ENCODE measurements at places on chromosomes 6 and 20.
A peak's percentile ranks its signal among the peaks of the same experiment; 100 is the strongest.

GRCh38 chr6:11006061-11006460, 38.0 kb downstream of the ELOVL2 start:
- DNase-seq, result no peak

DNA sequence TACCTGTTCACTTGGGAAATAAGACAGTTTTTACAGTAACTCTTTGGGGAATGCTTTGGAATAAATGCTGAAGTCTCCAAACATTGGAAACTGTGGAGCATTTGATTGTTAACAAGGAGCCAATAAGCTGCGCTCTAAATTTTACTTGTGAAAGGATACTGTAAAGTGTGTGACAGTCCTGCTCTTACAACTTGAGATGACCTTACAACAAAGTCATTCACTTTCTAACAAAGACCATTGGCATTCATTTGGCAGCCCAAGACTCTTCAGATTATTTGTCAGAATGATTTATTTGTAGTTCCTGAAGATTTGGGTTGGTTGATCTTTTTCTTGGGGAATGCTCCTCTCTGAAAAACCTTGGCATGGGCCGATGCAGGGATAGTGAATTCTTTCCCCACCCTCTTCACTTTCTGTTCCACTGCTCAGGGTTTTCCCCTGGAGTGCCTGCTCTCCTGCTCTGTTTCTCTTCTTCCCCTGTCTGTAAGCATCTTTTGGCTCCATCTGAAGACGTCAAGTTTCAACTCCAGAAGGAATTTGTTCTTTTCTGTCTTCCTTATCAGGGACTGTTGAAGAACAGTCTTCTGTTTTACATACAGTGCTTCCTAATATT, 116.4 kb downstream of the AKAP7 start:
- no peak for DNase-seq

GRCh38 chr20:11958855-11959254, 41.2 kb downstream of the BTBD3 start:
- no peak for DNase-seq

- DNase-seq, result no peak
Measured at GRCh38 chr20:20255099-20255498, 112.8 kb upstream of the INSM1 start.

GRCh38 chr6:166595061-166595780, 8.7 kb upstream of the RAMACL start:
- peak; percentile 44 for DNase-seq

DNA sequence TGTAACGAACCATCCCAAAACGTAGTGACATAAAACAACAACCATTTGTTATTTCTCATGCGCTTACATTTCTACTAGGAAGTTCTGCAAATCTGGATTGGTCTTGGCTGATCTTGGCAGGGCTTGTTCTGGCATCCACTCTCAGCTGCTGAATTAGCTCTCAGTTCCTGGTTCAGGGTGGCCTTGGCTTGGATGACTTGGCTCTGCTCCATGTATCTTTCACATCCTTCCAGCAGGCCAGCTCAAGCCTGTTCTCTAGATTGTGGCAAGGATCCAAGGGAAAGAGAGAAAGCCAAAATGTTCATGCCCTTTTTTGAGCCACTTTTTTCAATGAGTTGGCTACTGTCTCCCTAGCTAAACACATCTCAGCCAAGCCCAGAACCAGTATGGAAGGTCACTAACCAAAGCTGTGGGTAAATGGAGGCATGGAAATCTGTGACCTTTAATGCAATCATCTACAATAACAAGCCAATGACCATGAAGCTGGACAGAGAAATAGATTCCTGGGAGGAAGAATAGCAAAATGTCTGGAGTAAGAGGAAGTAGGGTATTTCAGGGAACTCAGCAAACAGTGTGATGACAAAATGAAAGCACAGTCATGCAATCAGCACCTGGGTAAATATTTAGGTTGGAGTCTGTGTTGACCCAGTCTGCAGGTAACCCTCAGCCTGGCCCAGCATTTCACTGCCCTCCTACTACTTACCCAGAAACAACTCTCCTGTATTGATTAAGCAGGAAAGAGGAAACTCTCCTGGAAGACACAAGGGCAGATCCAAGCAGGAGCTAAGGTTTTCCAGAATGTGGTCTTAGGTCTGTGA, 32.7 kb upstream of the SNAP25 start:
- DNase-seq, result no peak

DNA sequence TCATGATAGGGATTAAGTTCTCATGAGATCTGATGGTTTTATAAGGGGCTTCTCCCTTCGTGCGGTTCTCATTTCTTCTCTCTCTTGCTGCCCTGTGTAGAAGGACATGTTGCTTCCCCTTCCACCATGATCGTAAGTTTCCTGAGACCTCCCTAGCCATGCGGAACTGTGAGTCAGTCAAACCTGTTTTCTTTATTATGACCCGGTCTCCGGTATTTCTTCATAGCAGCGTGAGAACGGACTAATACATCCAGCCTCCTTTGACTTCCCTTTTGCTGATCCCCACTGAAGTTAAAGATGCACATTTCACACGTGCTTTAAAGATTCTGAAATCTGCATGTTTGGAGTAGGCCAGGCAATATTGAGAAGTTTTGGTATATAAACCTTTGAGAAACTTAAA, 543.1 kb downstream of the PRKN start:
- no peak for DNase-seq

GRCh38 chr6:117354671-117355070, 71.1 kb downstream of the ROS1 start:
- DNase-seq, result no peak

DNA sequence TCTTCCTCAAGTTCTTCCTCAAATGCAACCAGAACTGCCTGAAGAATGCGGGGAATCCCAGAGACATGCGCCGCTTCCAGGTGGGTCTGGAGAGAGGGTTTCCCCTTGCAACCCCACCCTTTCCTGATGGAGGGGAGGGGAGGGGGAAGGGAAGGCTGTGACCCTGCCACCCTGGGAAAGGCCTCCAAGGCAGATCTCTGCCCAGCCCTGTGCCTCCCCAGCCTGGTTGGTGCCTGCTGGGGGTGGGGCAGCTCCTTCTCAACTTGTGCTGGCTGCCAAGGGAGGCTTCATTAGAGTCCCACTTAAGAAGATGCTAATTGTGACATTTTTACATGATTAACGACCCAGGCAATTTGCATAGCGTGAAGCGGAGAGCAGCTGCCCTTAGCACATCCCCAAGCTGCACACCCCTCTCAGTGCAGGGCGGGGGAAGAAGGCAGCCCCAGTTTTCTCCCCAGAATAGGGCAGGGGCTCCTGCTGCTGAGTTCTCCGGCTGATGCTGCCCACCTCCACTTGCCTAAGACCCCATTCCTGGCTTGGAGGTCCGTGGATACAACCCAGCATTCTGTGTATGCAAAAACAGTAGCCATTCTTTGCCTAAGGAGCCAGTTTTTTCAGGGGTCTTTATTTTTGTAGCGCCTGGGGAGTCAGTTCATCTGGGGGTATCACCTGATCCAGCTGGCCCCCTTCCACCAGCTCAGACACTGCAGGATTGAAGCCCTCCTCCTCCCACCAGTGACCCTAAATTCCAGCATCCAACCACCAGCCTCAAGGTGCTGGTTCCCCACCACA, 51.7 kb downstream of the CPXM1 start:
- DNase-seq, result no peak

DNA sequence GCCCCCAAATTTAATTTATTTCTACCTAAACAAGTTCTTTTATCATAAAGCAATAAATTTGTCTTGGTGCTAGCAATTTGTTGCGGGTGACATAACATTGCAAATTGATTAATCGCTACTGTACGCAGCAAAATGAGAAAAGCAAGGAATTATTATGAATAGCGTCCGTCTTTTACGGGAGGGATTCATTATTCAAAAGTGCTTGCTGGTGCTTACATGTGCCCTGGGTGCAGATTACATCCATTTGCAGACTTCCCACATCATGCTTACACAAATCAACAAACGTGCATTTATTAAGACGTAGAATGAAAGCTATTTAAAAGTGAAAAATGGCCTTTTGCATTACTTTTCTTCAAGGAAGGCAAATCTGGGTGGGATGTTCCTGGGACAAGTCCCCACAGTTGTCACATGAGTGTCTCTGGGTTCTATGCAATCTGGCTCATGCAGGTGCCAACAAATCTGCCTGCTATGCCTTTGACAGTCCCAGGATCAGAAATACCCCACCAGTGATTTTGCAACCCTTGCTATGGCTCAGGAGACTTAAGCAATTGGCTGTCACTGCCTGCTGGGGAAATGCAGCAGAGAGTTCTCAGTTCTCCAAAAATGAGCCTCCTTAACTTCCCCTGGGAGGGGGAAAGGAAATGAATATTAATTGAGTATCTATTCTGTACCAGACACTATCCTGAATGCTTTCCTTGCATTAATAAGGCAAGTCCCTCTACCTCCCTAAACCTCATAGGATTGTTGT, 30.1 kb upstream of the MAFB start:
- DNase-seq, result no peak
